ENCODE measurements at places on chromosomes 12 and 14.

DNA sequence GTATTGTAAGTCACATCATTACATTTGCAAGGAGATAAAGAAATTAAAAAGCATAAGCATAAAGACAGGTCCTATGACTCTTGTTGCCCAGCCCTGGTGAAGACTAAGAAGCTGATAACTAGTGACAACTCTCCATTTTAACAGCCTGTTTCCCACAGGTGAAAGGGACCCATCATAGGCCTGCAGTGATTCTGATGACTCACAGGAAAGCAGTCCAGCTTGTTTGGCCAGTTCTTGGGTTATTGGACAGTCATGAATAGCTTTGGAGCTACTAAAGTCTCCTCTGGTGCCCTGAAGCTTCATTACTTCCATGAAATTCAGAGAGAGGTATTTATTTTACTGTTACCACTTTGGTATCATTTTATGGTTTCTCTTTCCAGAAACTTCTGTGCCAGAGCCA lies 55.5 kb upstream of the DYRK2 start:
- DNase-seq, result no peak

- no peak for DNase-seq
Measured at GRCh38 chr12:111753144-111753881, 13.4 kb upstream of the ALDH2 start.

GRCh38 chr14:56172571-56172971 lies 54.4 kb downstream of the PELI2 start:
- DNase-seq, result no peak

DNA sequence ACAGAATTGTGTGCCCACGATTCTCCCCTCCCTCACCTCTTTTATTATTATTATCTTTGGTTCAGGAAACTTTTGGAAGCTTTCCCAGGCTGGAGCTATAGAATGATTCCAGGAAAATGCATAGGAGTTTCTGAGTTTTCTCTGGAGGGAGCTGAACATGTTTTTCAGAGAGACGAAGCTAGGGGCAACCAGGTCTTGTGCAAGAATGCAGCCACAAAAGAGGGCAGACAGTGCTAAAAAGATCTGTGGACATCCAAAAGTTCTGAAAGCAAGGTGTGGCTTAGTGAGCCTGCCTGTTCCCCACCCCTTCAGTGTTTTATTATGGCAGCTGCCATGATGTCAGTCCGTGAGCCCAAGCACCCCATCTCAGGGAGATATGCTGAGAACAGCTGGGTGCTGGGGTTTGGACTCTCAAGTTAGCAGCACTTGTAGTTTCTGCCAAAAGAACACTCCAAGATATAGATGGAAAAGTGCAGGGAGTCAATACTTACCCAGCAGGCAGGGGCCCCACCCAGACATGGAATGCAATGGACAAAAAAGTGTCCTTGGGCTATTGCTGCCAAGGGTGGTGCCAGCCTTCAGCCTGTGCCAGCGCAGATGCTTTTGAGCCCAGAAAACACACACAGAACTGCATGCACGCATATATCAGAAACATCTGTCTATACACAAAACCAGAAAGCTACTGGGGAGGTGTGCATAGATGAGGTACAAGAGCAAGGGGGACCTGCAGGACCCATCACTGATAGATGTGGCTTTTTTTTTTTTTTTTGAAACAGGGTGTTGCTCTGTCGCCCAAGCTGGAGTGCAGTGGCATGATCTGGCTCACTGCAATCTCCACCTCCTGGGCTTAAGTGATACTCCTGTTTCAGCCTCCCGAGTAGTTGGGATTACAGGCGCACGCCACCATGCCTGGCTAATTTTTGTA lies 17.0 kb upstream of the IRF2BPL start:
- no peak for DNase-seq

GRCh38 chr12:109719123-109720022 lies 5.7 kb downstream of the FAM222A start:
- no peak for DNase-seq

GRCh38 chr12:6201213-6201608 lies 1.0 kb downstream of the CD9 start:
- no peak for DNase-seq

- no peak for DNase-seq
Measured at GRCh38 chr14:50619569-50620141, 48.5 kb downstream of the SAV1 start.

DNA sequence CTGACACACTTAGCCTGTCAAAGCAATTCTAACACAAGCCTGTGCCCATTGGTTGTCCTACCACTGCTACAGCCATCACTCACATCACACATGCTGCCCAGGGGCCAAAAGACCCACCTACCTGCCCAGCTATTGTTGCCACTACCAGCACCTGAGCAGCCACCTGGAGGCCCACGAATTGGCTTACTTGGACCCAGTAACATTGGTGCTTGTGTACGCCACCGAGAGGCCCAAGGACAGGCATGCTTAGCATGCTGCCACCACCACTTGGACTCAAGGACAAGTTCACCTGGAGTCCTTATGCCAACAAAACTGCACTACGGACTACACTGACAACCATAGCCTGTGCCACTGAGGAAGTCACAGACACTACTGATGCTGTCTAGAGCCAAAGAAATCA lies 221.1 kb downstream of the SLC38A4 start:
- no peak for DNase-seq

DNA sequence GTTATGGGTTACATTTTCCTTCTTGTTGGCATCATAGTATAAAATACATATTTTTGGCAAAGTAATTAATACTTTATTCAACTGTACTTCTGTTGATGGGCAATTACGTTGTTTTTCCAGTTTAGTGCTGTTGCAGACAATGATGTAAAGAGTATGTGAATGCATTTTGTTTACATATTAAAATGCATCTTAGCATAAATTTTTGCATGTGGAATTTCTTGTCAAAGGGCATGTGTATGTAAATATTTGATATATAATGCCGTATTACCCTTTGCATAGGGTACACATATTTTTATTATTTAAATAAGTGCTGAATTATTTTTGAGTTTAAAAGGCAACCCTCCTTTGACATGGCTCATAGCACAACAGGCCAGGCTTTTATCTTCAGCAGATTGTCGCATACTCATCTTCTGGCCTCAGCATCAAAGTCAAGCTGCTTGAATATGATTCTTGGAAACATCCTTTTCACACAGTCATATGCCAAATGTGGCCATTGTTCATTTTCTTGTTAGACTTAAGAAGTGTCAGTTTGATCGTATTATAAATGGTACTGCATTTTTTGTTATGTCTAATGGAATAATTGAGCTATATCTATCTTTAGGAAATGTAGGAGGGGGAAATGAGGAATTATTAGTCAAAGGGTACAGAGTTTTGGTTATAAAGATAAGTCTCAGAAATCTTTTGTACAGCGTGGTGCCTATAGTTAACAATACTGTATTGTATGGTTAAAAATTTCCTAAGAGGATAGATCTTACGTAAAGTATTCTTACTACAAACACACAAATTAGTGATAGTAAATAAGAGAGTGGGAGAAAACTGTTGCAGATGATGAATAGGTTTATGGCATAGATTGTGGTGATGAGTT lies 138.5 kb downstream of the FUT8 start:
- DNase-seq, result no peak

GRCh38 chr12:74626397-74626796 lies 88.8 kb downstream of the ATXN7L3B start:
- DNase-seq, result no peak

- DNase-seq, result no peak
Measured at GRCh38 chr12:116381744-116382685, 104.5 kb upstream of the MED13L start.

GRCh38 chr12:102061096-102061559 lies 663 bp downstream of the WASHC3 start:
- no peak for DNase-seq

GRCh38 chr12:114500775-114501473 lies 95.0 kb upstream of the TBX5 start:
- no peak for DNase-seq

DNA sequence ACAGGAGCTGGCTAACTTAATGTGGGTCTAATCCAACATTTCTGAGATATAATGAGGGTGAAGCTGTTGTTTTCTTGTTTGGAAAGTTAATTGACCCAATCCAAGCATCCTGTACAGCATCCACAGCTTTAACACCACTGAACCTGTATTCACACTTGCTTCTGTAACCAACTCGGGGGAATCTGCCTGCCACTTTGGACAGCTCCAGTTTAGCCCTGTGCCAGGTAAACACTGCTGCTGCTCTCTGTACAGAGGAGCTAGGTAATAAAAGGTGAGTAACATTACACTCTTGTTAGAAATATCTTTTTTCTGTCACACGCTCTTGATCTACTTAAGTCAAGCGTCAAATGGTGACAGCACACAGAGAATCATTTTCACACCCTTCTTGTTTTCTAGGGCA lies 700 bp downstream of the OR11G2 start:
- DNase-seq, result no peak

DNA sequence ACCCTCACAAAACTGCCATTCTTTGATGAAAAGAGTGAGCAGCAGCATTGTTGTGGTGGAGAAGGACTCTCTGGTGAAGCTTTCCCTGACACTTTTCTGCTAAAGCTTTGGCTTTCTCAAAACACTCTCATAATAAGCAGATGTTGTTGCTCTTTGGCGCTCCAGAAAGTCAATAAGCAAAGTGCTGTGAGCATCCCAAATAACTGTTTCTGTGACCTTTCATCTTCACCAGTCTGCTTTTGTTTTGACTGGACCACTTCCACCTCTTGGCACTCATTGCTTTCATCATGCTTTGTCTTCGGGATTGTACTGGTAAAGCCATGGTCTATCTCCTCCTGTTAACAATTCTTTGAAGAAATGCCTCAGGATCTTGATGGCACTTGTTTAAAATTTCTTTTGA lies 424.7 kb upstream of the TMPO start:
- DNase-seq, result no peak

Measured in stimulated activated CD8-positive, alpha-beta memory T cell treated with anti-CD3 and anti-CD28 coated beads, Interleukin-4, amount 100 ng/mL, for 1 hour (primary cell).